ENCODE measurements at places on chromosomes 6 and 20.

DNA sequence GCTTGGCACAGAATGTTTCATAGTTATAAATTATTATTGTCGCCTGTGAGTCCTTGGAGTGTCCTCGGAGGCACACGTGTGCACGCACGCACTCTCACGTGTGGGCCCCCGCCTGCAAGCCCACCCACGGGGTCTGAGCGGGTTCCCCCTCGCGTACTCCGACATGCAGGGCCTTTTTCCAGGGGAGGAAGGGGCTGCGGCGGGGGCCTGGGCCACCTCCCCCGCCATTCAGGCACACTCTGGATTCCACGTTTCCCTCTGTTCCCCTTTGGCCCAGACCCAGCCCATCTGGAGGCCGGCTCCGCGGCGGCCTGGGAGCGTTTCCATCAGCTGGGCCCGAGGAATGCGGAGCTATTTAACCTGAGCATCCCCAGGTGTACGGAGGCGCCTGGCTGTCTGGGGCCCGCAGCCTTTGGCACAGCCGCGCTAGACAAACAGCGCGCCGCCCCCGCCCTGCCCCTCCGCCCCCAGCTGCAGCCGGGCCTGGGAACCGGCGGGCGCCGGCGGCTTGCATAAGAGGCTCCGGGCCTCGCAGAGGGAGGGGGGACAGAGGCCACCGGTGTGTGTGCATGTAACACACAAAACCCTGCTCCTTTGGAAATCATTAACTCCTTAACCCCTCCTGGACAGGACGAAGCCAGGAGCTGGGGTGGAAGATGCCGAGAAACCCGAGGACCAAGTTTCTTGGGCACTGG, 3.3 kb downstream of the ID1 start:
- DNase-seq: no peak

GRCh38 chr6:158313989-158314388, 1.7 kb downstream of the TULP4 start:
- no peak for DNase-seq

- no peak for DNase-seq
These were observed 90.0 kb downstream of the RPP40 start for GRCh38 chr6:4913705-4914419.

DNA sequence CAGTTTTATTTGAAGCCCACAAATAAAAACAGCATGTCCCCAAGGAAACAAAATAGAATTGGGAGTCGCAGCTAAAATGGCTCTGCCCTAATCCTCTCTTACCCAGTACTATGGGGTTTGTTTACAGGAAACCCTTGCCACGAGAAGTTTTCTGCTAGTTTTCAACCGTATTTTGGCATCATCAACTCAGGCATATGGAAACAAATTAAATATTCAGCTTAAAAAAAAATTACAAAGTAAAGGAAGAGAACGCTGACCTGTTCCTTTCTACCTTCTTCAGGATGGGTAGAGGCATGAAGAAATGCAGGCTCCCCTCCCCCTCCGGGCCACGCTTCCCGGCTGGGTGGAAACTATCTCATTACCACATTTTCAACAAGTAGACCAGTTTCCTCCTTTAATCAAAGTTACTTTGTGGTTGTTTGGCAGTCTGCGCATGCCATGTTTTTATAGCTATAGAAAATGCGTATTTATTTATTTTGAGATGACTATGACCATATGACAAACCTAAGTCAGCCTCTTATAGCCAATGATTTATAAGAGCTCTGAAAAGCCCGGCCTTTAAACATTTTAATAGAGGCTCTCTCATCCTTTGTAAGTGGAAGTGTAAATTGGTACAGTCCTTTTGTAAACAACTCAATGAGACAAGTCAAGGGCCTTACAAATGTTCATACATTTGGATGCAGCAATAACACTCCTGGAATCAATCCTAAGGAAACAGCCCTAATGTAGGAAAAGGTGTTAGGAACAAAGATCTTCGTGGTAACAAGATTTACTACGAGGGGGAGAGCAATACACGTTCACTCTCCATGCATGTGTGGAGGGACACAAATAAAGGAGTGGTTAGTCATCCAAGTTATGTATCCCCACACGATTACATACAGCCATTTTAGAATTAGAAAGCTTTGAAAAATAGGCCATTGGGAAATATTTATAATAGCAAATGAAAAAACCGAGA, 16.1 kb upstream of the ZNF217 start:
- no peak for DNase-seq

All from 8988T (cell line).